GM20000 (cell line): ENCODE measurements at places on chromosomes 5 and 9.

DNA sequence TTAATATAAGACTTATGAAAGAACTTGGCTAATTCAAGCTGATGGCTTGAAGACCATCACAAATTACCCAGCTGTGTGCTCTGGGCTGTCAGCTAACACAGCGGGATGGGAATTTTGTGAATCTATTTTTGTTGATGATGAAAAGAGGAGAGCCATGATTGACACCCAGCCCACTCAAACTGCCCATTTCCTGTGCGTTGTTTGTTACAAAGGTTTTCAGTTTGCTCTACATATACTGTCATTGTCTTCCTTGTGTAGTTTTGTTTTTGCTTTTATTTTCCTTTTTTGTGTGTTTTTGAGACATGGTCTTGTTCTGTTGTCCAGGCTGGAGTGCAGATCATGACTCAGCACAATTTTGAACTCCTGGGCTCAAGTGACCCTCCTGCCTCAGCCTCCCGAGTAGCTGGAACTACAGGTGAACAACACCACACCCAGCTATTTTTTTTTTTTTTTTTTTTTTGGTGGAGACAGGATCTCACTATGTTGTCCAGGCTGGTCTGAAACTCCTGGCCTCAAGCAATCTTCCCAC lies 400.3 kb downstream of the ICE1 start:
- no peak for DNase-seq

GRCh38 chr5:121962958-121963357 lies 1.2 kb downstream of the SRFBP1 start:
- no peak for DNase-seq

GRCh38 chr9:98087420-98088354 lies 31.2 kb downstream of the NANS start:
- no peak for DNase-seq

- DNase-seq = no peak
These were observed 626.6 kb upstream of the SGCD start for GRCh38 chr5:155700333-155700732.

DNA sequence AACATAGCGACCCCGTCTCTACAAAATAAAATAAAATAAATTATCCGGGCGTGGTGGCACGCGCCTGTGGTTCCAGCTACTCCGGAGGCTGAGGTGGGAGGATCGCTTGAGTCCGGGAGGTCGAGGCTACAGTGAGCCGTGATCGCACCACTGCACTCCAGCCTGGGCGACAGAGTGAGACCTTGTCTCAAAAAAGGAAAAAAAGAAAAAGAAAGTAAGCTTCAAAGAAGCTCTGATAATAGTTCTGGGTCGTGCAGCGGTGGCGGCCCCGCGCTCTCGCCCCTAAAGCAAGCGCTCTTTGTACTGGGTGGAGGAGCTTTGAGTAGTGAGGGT lies 6.8 kb downstream of the TLX3 start:
- no peak for DNase-seq

DNA sequence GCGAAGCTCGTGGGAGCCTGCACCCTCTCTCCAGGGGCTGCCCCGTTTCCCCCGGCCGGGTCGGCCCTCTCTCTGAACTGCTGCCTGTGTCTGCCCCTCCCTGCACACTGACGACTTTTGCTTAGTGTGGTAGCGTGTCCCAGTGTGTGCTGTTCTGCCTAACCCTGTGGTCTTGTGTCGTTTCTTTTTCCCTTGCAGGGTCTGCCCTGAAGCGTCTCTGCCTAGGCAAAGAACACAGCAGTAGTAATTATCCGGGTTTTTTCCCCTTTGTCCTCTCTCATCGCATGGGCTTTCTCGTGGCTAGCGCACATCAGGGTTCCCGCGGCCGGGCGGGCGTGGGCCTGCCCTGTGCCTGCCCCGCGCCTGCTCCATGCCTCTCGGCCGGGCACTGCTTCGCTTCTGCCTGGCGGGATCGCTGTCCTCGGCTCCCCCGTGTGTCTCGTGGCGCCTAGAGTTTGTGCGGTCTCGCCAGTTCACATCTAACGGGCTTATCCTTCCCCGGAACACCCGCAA lies 122.7 kb downstream of the WNK2 start:
- DNase-seq = no peak

DNA sequence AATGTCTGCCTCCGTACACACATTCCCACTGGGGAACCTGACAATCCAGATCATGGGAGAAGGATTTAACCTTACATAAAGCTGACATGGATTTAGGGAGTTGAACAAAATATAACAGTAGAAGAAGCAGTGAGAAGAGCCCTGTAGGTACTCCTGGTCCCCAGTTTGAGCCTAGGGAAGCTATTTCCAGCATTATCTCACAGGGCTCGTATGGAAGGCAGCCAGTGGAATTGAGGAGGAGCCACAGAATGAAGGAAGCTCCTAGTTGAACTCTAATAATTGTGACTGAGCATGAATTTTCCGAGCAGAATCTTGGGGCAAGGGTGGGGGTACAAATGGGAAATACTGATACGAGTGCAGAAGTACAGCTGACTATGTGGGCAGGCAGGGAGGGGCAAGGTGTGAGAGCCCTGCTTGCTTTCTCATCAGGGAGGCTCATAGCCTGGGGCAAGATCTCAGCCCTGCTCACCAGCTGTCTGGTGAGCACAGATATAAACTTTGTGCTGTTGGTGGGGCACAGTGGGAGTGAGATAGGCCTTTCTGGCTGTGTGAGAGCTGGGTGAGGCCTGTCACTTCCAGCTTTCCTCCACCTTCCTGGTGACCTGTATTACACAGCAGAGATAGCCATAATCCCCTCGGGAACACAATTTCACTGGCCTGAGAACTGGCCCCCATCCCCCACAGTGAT lies 290.7 kb upstream of the IL12B start:
- DNase-seq = no peak
